ENCODE measurements at places on chromosomes 16 and 17. TPM values are rescaled to one million over a fixed set of nuclear protein-coding genes. Genes with fewer than 3 reads are reported as not detected.

The TOM1L1 gene
- 127 TPM for total RNA-seq

The KRT25 gene
- not detected for total RNA-seq

The TLCD2 gene
- total RNA-seq: 7.5 TPM

The SLC22A31 gene
- total RNA-seq: 0.35 TPM

The OR3A2 gene
- not detected for total RNA-seq

The STX8 gene
- total RNA-seq: 76.6 TPM

The METTL9 gene
- total RNA-seq: 164 TPM

The HP gene
- 1.8 TPM for total RNA-seq

The HEATR9 gene
- not detected for total RNA-seq

Measured in renal cortical epithelial cell (primary cell).